Progenitor cell of endocrine pancreas (in vitro differentiated cells): ENCODE measurements at places on chromosomes 2 and 18.

DNA sequence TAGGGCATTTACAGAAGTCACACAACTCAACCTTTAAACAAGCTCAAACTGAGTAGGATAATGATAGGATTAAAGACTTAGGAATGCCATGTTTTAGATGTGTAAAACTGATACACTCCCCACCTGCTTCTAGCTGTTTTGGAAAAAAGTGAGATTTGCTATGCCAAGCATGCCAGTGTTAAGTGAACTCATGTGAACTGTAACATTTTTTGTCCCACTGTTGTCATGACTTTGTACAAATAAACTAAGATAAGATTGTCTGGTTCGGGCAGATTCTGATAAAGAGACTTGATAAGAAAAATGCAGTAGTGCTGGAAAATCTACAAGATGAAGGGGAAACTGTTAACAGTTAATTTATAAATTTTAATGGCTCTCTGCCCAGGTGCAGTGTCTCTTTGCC, 66.5 kb downstream of the GLS start:
- DNase-seq = no peak

GRCh38 chr2:191176305-191176704, 25.5 kb upstream of the STAT4 start:
- DNase-seq = no peak

- no peak for DNase-seq
Measured at GRCh38 chr2:204779771-204780170, 234.5 kb downstream of the PARD3B start.

- no peak for DNase-seq
Measured at GRCh38 chr2:74860521-74860920, 26.6 kb downstream of the HK2 start.
